ENCODE measurements at places on chromosomes 12 and 14.
A peak's percentile ranks its signal among the peaks of the same experiment; 100 is the strongest.

- no peak for DNase-seq
These were observed 298.9 kb downstream of the ITPR2 start for GRCh38 chr12:26534071-26534470.

DNA sequence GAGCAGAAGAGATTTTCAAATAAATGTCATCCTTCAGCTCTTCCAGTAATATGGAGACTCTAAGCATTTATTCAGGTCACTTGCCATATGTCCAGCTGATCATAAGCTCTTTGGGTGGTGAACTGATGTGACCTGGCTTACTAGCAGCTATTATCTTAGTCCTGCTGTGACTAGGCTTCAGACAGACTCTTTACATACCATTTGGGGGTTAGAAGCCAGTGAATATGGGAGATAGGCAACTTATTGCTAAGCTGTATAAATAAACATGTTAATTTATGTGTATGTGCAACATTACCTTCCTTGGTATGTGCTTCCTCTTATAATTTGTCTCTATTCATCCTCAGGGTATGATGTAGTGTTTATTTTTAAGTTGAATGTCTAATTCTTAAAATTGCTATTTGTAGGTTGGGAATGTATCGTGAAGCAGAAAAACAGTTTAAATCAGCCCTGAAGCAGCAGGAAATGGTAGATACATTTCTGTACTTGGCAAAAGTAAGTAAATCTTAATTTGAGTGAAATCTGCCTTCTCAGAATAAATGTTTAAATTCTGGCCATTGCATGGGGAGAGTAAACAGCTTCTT, 32.4 kb downstream of the TTC8 start:
- no peak for DNase-seq

DNA sequence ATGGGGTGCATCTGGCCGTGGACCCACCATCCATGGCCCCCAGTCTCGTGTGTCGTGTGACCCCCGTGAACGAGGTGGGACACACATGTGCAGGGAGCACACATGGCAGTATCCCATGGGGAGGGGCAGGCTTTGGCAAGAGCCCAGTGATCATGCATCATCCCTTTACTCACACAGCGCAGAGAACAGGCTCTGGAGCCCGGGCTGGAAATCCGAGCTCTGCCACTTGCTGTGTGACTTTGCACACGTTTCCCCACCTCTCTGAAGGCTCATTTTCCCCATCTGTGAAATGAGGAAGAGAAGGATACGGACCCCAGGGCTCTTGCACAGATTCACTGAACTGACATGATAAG, 119.9 kb downstream of the PHETA1 start:
- DNase-seq = peak; percentile 84

- no peak for DNase-seq
These were observed 1.8 kb upstream of the MED6 start for GRCh38 chr14:70602254-70602653.

Measured in epithelial cell of esophagus (primary cell).